ENCODE measurements at places on chromosomes 6 and 20.

DNA sequence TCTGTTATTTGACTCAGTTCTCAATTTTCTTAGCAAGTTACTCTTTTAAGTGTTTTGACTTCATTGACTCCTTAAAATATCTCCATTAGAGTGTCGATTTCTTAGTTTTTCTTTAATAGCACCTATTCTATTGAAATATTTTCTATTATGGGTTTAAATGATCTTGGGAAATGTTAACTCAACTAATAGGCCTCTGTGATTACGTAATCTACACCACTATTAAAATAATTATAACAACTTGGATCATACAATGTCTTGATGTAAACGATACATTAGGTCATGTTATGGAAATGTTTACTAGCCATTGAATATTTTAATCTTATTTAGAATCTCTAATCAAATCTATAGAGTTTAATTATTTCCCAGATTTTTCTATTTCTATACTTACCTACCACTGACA is 550.0 kb downstream of the EYS start:
- no peak for DNase-seq

DNA sequence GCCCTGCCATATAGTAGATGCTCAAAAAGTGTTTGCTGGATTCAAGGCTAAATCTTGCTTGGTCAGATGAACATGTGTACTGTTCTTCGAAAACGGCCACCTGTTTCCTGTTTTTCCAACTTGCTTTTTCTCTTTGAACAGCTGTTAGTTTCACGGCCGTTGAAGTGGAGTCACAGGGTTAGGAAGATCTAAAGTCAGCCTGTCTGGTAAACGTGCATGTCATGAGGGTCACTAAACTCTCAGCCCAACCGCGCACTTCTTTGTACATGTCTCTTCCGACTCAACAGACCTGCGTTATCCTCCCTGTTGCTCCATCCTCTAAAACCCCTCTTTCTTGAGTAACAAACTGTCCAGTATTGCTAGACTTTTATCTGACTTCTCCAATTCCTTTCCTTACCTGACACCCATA is 93.2 kb upstream of the MAN1A1 start:
- DNase-seq: no peak

DNA sequence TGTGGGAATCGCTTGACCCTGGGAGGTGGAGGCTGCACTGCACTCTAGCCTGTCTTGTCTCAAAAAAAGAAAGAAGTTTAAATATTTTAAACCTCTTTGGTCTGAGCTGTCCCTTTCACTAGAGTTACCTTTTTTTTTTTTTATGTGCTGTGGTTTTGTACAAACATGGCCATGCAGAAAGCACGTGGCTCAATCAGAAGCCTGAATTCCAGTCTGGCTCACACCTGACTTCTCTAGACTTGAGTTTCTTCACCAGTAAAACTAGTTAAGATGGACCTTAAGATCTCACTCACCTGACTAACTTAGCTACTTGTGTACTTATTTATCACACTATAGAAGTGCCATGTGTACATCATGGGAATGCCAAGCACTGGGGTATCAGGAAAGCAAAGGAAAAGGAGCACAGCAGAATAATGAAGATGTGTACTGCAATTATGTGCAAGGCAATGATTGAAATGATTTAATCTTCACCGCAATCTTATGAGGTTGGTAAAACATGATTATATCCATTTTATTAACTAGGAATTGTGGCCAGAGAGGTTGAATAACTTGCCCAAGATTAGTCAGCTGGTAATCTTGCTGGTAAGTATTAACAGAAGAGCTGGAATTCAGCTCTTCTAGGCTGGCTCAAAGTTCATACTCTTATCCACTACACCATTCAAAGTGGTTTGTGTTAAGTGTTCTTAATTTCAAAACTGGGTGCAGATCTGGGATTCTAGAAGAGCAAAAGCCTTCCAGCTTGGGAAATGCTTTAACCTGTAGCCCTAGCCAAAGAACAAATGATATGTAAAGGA is 10.7 kb downstream of the HMGN3 start:
- no peak for DNase-seq

GRCh38 chr6:155171109-155171746 is 92.6 kb upstream of the CLDN20 start:
- no peak for DNase-seq

DNA sequence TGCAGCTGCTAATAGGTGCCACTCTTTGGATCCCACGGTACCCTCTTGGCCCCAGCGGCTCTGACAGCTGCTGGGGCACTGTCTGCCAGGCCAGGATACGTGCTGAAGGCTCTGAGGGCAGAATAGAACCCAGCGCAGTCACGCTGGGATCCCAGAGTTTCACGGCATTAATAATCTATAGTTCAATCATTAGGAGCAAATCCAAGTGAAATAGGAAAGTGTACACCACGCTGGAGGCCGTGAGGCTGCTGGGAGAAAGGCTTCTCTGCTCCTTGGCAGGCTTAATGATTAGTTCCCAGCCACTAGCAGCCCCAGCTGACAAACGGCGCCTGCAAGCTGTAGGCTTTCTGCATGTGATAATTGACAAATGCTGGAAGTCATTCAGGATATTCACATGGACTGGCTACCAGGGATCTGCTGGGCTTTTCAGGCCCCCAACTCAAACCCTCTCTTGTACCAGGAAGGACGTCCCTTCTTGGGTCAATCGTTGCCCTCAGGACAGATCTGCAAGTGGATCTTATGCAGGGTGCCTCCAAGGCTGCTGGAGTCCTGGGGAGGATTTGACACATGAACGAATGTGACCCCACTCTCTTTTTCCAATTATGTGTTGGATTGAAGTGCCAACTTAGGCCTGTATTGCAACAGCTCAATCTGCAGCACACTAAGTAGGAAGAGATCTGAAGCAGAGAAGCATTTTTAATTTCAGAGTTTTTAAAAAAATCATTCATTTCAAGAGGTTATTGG is 50.1 kb upstream of the INSM1 start:
- no peak for DNase-seq

GRCh38 chr6:42963855-42964605 is 3.5 kb downstream of the GNMT start:
- no peak for DNase-seq
